Coronary artery (tissue), 2 donors: ENCODE measurements at places on chromosomes 2 and 18.

GRCh38 chr2:147297820-147298219 lies 547.0 kb upstream of the ACVR2A start:
- no peak for DNase-seq

DNA sequence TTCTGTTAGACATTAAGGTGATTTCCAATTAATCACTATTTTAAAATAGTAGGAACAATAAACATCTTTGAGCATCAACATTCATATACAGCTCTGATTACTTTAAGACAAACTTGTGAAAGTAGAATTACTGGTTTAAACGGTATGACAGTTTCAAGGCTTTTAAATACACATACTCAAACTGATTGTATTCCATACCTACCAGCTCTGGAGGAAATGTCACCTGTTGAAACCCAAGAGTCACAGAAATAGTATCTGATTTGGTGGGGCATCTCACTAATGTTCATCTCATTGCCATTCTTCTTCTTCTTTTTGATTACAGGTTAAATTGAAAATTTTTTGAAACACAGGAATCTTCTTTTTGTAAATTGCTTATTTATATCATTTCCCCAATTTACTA lies 36.2 kb downstream of the USP40 start:
- DNase-seq, result no peak

GRCh38 chr18:49853436-49853835 lies 40.1 kb upstream of the ACAA2 start:
- DNase-seq, result peak; percentile 66

DNA sequence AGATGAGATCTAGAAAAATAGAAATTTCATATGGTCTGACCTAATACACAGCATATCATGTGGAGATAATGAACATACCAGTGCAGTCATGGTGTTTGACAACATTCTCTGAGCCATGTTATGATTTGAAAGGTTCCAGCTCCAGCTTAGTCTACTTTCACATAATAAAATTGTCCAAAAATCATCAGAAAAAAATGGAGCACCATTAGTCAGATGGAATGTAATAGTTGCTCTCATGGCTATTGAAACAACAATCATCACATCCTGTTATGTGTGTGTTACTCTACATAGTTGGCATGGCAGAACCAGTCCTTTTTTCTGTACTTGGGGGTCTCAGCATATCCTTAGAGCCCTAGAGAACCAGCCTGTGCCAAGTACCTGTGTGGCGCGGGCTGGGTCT lies 678.9 kb upstream of the FANCL start:
- no peak for DNase-seq

DNA sequence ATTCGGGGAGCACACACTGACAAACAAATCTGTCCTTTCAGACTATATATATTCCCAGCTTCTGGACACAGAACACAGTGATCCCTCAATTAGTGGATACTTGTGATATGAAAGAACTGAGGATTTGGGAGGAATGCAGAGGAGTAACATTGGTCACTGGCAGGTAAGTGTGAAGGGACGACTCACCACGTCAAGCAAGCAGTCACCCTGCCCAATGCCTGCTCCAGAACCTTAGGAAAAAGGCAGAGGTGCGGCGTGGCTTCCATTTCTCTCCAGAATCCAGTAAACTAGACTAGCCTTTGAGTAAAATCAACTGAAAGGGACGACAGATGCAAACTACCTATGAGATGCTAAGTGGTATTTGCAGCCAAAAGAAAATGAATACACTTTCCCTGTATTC lies 1.1 kb downstream of the CCDC93 start:
- DNase-seq, result no peak

DNA sequence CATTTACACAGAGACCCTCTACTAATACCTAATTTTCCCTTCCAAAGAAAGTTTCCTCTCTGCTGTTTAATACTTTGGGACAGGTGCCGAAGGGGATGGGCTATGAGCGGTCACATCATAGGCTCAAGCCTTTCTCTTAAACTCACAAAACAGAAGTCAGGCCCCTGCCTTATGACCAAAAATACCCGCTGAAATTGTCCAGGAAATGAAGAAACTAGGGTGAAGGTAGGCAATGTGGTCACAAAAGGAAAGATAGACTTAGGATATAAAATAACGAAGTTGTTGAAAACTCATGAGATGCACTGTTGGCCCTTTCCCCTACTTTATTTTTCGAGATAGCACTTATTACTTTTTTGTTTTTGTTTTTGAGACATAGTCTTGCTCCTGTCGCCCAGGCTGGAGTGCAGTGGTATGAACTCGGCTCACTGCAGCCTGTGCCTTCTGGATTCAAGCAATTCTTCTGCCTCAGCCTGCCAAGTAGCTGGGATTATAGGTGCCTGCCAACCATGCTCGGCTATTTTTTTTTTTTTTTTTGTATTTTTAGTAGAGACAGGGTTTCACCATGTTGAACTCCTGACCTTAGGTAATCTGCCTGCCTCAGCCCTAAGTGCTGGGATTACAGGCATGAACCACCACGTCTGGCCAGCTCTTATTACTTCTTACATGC lies 16.3 kb downstream of the SLC8A1 start:
- DNase-seq, result no peak

- no peak for DNase-seq
Measured at GRCh38 chr2:114729026-114729425, 286.6 kb downstream of the DPP10 start.

GRCh38 chr2:67564076-67564475 lies 166.9 kb downstream of the ETAA1 start:
- no peak for DNase-seq

DNA sequence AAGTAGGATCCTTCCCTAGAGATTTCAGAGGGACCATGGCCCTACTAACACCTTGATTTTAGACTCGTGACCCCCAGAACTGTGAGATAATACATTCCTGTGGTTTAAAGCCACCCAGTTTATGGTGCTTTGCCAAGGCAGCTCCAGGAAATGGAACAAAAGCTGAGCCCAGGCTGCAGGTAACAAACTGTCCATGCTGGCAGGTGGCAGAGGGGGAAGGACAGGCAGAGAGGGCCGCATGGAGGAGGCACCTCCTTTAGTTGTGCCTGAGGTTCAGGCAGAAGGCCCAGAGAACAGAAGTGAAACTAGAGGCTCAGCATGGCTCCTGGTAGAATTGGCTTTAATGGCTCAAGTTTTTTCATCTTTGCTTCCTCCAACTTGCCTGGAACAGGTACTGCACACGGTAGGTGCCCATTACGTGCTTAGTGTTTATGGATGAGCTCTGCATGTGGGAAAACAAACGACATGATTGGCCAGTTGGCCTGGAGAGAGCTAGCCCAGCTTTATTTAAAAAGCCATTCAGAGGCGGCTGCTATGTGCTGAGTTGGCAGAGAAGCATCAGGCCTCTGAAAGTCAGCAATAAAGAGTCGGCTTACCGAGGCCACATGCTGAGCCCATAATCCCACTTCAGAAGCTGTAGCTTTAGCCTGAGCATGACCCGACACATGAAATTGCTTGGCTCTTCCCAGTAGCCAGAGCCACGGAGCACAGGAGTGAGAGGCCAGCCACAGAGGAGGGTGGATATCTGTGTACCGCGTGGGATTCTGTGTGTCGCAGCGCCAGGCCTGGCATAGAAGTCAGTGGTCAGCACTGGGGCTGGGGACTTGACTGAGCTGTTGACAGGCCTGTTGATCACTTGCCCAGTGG lies 36.5 kb downstream of the HS1BP3 start:
- peak; percentile 84 for DNase-seq

GRCh38 chr18:45467945-45468344 lies 147.3 kb upstream of the SLC14A2 start:
- no peak for DNase-seq

GRCh38 chr2:96690306-96691021 lies 47.9 kb downstream of the FER1L5 start:
- no peak for DNase-seq

DNA sequence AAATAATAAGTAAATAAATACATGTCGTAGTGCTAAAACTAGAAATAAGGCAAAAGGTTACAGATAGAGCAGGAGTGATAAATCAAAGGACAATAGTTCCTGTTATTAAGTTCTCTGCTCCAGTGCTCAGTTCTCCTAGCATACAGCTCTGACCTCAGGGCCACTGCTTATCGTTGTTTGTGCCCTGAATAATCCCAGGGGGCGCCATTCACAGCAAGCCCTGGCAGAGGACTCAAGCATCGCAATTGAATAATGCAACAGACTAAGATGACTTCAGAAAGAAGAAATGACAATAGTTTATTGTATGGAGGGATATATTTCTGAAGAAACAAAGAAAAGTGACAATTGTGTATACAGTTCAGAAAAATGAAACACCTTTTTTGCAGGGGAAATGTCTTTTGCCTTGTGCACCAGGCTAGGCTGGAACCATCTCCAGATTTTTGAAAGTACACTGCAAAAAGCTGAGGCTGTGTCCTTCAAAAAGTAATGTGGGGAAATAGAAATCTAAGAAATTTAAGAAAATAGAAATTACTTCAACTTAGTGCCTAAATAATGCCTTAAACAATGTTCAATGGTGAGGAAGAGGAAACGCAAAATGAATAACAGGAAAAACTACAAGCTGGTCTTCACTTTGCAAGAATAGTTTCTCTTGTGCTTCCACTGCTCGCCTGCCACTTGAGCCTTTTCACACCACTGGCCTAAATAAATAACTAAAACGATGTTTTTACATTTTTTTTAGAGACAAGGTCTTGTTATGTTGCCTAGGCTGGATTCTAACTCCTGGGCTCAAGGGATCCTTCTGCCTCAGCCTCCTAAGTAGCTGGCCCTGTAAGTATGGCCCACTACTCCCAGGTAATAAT lies 19.0 kb upstream of the CCNYL1 start:
- DNase-seq, result no peak

GRCh38 chr18:48136827-48137373 lies 206.4 kb upstream of the SMAD2 start:
- DNase-seq, result no peak

- no peak for DNase-seq
Measured at GRCh38 chr18:47716632-47717185, 213.8 kb downstream of the SMAD2 start.

- DNase-seq, result no peak
Measured at GRCh38 chr2:213934560-213934959, 476.3 kb upstream of the VWC2L start.

GRCh38 chr18:27717816-27718215 lies 459.1 kb downstream of the CDH2 start:
- DNase-seq, result no peak

GRCh38 chr2:26292646-26293045 lies 47.9 kb downstream of the HADHB start:
- DNase-seq, result no peak

- no peak for DNase-seq
Measured at GRCh38 chr2:49222975-49223528, 68.7 kb upstream of the FSHR start.

- DNase-seq, result no peak
Measured at GRCh38 chr2:19178175-19178574, 180.2 kb downstream of the OSR1 start.

GRCh38 chr2:167136879-167137596 lies 248.8 kb downstream of the XIRP2 start:
- no peak for DNase-seq

GRCh38 chr2:45418532-45418931 lies 192.5 kb downstream of the SRBD1 start:
- no peak for DNase-seq

DNA sequence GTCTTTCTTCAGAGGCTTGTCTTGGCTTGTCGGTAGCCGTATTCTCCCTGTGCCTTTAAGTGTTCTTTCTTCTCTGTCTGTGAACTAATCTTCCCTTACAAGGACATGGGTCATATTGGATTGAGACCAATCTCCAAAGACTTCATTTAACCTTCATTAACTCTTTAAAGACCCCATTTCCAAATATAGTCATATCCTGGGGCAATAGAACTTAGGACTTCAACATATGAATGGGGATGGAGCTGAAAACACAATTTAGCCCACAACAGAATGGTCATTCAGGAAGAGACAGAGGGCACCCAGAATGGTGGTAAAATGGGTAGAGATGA lies 82.1 kb upstream of the TANK start:
- DNase-seq, result no peak

DNA sequence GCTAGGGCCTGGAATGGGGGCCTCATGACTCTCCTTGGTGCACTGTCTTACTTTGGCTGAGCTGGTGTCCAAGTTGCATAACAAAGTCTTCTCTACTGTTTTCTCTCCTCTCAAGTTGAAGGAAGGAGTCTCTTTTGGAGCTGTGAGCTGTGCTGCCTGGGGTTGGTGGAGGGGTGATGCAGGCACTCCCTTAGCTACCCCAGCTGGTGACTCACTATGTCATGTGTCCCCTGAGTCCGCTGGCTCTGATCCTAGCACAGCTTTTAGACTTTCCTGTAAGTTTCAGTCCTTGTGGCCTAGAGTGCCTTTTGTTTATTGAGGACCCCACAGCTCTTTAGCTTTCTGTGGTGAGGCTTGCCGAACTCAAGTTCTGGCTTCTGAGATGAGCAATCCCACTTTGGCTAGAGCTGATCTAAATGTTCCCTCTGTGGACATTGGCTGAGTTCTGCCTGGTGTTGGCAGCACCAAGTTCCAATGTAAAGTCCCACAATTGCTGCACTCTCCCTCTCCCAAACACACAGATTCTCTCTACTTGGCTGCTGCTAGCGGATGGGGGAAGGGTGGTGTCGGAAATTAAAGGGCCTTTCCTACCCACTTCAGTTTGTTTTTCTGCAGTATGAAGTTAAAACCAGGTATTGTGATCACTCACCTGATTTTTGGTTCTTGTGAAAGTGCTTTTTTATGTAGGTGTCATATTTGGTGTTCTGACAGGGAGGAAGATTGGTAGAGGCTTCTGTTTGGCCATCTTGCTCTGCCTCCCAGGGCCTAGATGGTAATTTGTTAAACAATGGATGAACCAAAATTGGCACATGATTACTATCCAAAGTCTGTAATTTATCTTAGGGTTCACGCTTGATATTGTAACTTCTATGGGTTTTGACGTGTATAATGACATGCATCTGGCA lies 83.2 kb downstream of the COMMD1 start:
- no peak for DNase-seq

DNA sequence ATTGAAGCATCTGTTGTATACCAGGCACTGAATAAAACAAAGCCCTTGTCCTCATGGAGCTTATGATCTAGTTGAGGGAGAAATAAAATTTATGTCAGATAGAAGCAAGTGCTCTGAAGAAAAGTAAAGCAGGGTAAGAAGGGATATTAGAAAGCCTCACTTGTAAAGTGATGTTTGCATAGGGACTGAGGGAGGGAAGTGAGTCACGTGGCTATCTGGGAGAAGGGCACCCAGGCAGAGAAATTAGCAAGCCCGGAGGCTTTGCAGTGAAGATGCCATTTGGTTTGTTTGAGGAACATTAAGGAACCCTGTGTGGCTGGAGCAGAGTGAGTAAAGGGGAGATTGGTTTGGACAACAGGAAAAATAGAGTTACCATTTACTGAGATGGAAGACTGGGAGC lies 52.1 kb downstream of the RBBP8 start:
- DNase-seq, result no peak

DNA sequence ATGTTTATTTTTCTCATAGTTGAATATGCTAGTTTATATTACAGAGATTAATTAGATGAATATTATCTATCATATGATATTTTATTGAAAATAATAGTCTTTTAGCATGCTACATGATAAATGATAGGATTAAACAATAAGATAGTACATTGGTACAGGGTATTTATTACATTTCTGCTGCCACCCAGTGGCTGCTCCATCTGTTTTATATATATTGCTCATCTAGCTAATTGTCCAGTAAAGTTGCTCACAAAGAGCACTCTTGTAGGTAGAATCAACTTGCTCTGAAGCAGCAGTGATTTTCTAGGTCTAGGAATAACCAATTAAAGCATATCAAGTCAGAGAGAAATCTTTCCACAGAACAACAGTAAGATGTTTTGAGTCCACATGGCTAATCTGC lies 183.3 kb downstream of the ASXL3 start:
- no peak for DNase-seq

- peak; percentile 79 for DNase-seq
Measured at GRCh38 chr2:27049422-27050280, 1.8 kb upstream of the AGBL5 start.
